ENCODE measurements at places on chromosomes 2 and 18. TPM values are rescaled to one million over a fixed set of nuclear protein-coding genes. Genes with fewer than 3 reads are reported as not detected.

REEP1 gene
- 0.19 TPM for total RNA-seq

ZNF396 gene
- total RNA-seq = 0.77 TPM

DNA sequence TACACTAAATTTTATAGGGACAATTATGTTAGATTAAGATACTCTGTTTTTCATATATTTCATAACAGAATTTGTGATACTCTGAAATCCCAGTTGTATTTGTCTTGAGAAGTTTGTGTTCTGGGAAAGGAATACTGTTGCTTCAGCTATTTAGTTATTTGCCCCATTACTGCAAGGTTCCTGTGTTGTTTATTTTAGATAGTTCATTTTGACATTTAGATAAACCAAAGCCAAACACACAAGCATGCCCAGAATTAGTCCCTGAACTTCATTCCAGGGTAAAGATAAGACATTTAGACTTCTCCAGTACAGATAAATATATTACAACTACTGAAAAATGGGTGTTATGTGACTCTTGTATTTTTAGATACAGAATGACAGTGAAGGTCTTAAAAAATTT, 74.7 kb downstream of the BMPR2 start:
- H3K4me3 ChIP-seq = no peak overlapping the region
- no peak for DNase-seq
- H3K27me3 ChIP-seq = no peaks in the 10 kb centered on the region

- no peak overlapping the region for H3K27ac ChIP-seq
- no peak overlapping the region for H3K4me3 ChIP-seq
- H3K27me3 ChIP-seq = no peaks in the 10 kb centered on the region
- no peak for DNase-seq
- no peaks in the 10 kb centered on the region for H3K4me1 ChIP-seq
- H3K36me3 ChIP-seq = no peaks in the 10 kb centered on the region
Observed at GRCh38 chr2:121895723-121896571, 140.5 kb downstream of the TSN start.

- H3K4me3 ChIP-seq = no peak overlapping the region
- H3K27me3 ChIP-seq = peaks cover 7% of the 10 kb centered on the region
- no peaks in the 10 kb centered on the region for H3K36me3 ChIP-seq
- DNase-seq = peak; percentile 42
Observed at GRCh38 chr2:78979380-78980151, 45.9 kb upstream of the REG3G start.

DNA sequence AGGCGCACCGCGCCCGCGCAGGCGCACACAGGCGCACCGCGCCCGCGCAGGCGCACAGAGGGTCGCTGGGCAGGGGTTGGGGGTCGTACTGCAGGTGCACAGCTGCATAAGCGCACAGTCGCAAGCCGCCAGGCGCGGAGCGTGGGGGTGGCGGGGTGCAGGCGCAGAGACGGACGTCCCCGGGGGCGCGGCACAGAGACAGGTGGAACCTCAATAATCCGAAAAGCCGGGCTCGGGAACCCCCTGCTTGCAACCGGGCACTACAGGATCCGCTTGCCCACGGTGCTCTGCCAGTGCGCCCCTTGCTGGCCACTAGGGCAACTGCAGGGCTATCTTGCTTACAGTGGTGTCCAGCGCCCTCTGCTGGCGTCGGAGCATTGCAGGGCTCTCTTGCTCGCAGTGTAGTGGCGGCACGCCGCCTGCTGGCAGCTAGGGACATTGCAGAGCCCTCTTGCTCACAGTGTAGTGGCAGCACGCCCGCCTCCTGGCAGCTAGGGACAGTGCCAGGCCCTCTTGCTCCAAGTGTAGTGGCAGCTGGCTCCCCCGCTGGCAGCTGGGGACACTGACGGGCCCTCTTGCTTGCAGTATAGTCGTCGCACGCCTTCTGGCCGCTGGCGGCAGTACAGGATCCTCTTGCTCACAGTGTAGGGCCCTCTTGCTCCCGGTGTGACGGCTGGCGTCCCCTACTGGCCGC, 34.9 kb downstream of the FAM110C start:
- peak; percentile 78 for DNase-seq
- peaks cover 8% of the 10 kb centered on the region for H3K27me3 ChIP-seq
- no peaks in the 10 kb centered on the region for H3K4me1 ChIP-seq
- H3K4me3 ChIP-seq = no peak overlapping the region

DNA sequence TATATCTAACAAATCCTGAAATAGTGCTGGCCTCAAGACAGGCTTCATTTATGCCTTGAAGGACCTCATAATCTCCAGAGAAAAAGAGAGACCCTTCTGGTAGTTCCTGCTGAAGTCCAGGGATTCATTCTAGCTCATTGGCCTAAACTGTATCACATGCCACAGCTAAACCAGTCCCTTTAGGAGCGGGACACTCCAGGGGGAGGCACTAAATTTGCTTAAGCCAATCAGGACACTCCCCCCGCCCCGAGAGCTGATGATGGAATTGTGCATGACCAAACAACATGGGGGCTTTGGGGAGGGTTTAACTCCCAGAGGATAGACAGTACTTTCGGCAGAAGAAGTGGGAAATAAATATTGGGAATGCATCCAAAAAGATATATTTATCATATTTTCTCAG, 36.4 kb upstream of the CXCR4 start:
- H3K4me3 ChIP-seq = no peak overlapping the region
- no peaks in the 10 kb centered on the region for H3K27me3 ChIP-seq
- H3K4me1 ChIP-seq = peaks cover 15% of the 10 kb centered on the region
- no peak for DNase-seq
- no peaks in the 10 kb centered on the region for H3K36me3 ChIP-seq

Data from activated naive CD4-positive, alpha-beta T cell treated with anti-CD3 and anti-CD28 coated beads for 36 hours (primary cell).